Sigmoid colon (tissue), 7 donors: ENCODE measurements at places on chromosomes 12 and 14. TPM values are rescaled to one million over a fixed set of nuclear protein-coding genes. Genes with fewer than 3 reads are reported as not detected.

GRCh38 chr14:73381380-73382013 lies 76.8 kb downstream of the NUMB start:
- no peak for DNase-seq
- no peaks in the 10 kb centered on the region for H3K36me3 ChIP-seq
- H3K4me3 ChIP-seq, result no peak overlapping the region

- H3K36me3 ChIP-seq, result no peaks in the 10 kb centered on the region
- H3K4me1 ChIP-seq, result no peaks in the 10 kb centered on the region
- no peak overlapping the region for H3K4me3 ChIP-seq
- DNase-seq, result no peak
Observed at GRCh38 chr12:68972595-68972994, 39.6 kb upstream of the CPM start.

SYNE3 gene
- 11.0 TPM for total RNA-seq

- H3K36me3 ChIP-seq, result peaks cover 22% of the 10 kb centered on the region
- peaks cover 9% of the 10 kb centered on the region for H3K4me1 ChIP-seq
- DNase-seq, result no peak
- H3K4me3 ChIP-seq, result no peak overlapping the region
- no peaks in the 10 kb centered on the region for H3K27me3 ChIP-seq
Observed at GRCh38 chr14:93733231-93733630, 55.1 kb downstream of the PRIMA1 start.

- no peaks in the 10 kb centered on the region for H3K36me3 ChIP-seq
- H3K4me3 ChIP-seq, result no peak overlapping the region
- DNase-seq, result no peak
Observed at GRCh38 chr14:104440297-104440956, 139.1 kb upstream of the C14orf180 start.

KLHL33 gene
- total RNA-seq, result 0.41 TPM

RILPL2 gene
- 5.0 TPM for total RNA-seq

DNA sequence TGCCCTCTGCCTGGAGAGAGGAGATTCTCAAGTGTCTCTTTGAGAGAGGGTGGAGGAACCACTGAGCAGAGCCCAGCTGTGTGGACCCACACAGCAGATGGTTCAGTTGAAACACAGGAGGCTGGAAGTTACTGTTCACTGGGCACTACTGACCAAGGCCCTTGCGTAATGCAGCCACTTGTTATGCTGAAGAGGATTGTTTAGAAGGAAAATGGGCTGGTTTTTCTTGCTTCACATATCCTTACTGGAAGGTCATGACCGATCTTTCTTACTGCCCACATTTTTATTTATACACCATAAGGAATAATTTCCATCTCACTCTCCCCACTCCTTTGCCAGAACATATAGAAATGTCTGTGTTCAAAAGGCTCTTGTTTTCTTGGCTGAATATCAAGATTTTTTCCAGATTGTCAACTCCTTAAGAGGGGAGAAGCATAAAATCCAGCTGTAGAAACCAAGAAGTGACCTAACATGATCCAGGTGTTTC lies 375.1 kb upstream of the DDHD1 start:
- no peak overlapping the region for H3K27ac ChIP-seq
- H3K4me1 ChIP-seq, result no peaks in the 10 kb centered on the region
- peak; percentile 62 for DNase-seq
- H3K27me3 ChIP-seq, result no peaks in the 10 kb centered on the region
- no peak overlapping the region for H3K4me3 ChIP-seq

DNA sequence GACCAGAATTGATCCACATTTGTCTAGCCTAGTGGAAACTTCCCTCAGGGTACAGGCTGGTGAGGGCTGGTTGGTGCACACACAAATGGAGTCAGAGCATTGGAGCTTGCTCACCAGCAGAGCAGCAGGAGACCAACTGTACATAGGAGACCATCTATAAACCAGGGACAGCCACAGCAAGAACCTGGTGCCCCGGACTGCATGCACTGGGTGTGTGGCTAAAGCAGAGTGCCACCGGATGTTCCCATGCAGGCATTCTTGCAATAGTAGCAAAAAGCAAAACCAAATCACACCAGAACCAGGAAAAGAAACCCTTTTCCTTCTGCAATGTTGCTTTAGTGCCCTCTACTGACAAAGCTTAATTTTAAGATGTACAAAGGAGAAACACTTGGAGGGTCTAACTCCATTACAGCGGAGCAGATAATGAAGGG lies 136.4 kb downstream of the MDGA2 start:
- H3K27ac ChIP-seq, result no peak overlapping the region
- no peaks in the 10 kb centered on the region for H3K4me1 ChIP-seq
- no peaks in the 10 kb centered on the region for H3K27me3 ChIP-seq
- DNase-seq, result no peak
- no peaks in the 10 kb centered on the region for H3K36me3 ChIP-seq

TAS2R50 gene
- total RNA-seq, result 1.4 TPM

DNA sequence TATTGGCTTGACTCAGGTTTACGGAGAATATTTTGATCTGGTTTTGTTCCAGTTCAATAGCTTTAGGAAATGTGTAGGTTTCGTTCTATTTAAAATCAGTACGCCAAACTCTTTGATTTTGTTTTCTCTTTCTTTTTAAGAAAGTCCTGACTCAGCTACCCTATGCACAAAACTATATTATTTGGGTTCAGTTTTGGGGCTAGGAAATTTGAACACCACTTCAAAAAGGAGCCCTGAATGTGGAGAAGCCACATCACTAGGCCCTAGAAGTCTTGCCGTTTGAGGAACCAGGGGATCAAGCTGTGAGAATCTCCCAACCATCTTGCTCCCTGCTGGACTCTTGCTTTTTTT lies 168.2 kb upstream of the BCL2L14 start:
- no peaks in the 10 kb centered on the region for H3K4me1 ChIP-seq
- H3K4me3 ChIP-seq, result no peak overlapping the region
- no peaks in the 10 kb centered on the region for H3K36me3 ChIP-seq
- H3K27me3 ChIP-seq, result no peaks in the 10 kb centered on the region
- no peak for DNase-seq
- no peak overlapping the region for H3K27ac ChIP-seq

DNA sequence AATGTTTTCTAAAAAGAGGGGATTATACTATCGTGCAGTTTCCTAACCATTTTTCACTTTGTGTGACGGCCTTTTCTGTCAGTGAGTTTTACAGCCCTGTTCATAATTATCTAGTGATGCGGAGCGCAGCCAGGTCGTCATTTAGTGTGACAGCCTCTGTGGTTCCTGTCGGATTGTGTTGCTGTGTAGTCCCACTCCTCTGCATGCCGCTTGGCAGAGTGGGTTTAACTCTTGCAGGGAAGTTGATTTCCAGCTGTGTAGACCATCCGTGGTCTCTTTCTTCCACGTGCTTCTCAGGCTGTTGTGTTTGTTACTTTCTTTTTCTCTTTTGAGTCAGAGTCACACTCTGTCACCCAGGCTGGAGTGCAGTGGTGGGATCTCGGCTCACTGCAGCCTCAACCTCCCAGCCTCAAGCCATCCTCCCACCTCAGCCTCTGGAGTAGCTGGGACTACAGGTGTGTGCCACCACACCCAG lies 8.6 kb downstream of the RAN start:
- H3K27me3 ChIP-seq, result no peaks in the 10 kb centered on the region
- no peak overlapping the region for H3K27ac ChIP-seq
- DNase-seq, result peak; percentile 24
- H3K4me3 ChIP-seq, result no peak overlapping the region

ISM2 gene
- total RNA-seq, result not detected

DNA sequence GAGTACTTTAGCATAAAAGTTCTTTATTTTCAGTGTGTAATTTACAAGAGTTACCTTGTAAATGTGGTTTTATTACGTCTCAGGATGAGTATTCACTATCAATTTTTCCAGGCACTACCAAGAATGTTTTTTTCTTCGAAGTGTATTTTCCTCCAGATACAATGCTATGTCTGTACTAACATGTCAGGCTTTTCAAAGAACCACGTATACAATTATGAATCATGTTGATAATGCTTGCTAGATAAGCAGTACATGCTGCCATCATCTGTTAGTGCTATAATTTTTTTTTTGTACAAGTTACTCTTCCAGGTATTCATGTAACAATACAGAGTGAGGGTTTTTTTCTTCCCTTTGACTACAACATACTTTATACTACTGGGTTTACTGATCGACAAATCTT lies 5.6 kb upstream of the KANSL2 start:
- no peak overlapping the region for H3K27ac ChIP-seq
- DNase-seq, result no peak

- H3K4me3 ChIP-seq, result no peak overlapping the region
- no peaks in the 10 kb centered on the region for H3K4me1 ChIP-seq
- no peaks in the 10 kb centered on the region for H3K36me3 ChIP-seq
- peak; percentile 82 for DNase-seq
- H3K27ac ChIP-seq, result peak overlapping the region; percentile 62
- no peaks in the 10 kb centered on the region for H3K27me3 ChIP-seq
Observed at GRCh38 chr14:91919814-91920213, 27.7 kb downstream of the FBLN5 start.

TMEM132C gene
- 1.7 TPM for total RNA-seq

ZBTB1 gene
- 44.9 TPM for total RNA-seq

ANO4 gene
- total RNA-seq, result 0.16 TPM

DNA sequence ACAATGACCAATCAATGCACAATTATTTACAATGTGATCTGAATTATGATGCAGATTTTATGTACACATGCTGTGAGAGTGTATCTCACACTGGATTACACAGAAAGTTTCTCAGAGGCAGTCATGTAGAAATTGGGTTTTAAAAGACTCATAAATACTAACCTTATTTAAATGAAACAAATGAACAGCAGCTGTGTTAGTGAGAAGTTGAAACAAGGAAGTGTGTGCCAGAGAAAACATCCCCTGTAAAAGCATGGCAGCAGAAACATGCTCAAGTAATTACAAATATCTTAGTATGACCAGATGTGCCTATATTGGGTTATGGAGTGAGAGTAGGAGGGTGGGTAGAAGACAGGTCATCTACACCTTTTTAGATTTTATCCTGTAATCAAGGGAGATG lies 723.7 kb downstream of the C12orf50 start:
- H3K27ac ChIP-seq, result no peak overlapping the region
- DNase-seq, result no peak
- no peaks in the 10 kb centered on the region for H3K36me3 ChIP-seq
- no peak overlapping the region for H3K4me3 ChIP-seq
- no peaks in the 10 kb centered on the region for H3K4me1 ChIP-seq

GRCh38 chr12:89976866-89977265 lies 268.2 kb upstream of the ATP2B1 start:
- no peak overlapping the region for H3K27ac ChIP-seq
- DNase-seq, result no peak
- no peak overlapping the region for H3K4me3 ChIP-seq
- no peaks in the 10 kb centered on the region for H3K36me3 ChIP-seq
- H3K4me1 ChIP-seq, result no peaks in the 10 kb centered on the region

GRCh38 chr14:102606296-102606695 lies 13.8 kb downstream of the RCOR1 start:
- no peak for DNase-seq
- no peak overlapping the region for H3K4me3 ChIP-seq
- peaks cover 30% of the 10 kb centered on the region for H3K4me1 ChIP-seq
- no peaks in the 10 kb centered on the region for H3K36me3 ChIP-seq
- no peaks in the 10 kb centered on the region for H3K27me3 ChIP-seq
- H3K27ac ChIP-seq, result no peak overlapping the region

DNA sequence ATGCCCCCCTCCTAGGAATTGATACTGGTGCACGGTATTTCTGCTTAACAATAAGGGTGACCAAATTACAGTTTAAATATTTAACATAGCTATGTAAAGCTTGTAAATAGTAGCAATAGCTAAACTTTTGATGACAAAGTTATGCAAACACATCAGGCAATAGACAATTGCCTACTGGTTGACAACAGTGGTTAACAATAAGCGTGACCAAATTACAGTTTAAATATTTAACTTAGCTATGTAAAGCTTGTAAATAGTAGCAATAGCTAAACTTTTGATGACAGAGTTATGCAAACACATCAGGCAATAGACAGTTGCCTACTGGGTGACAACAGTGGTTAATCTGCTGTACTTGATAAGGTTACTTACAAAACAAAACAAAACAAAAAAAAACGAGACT lies 886.5 kb upstream of the FLRT2 start:
- no peak overlapping the region for H3K4me3 ChIP-seq
- H3K27me3 ChIP-seq, result no peaks in the 10 kb centered on the region
- H3K36me3 ChIP-seq, result no peaks in the 10 kb centered on the region
- no peak for DNase-seq

CLEC7A gene
- 8.9 TPM for total RNA-seq

SPX gene
- not detected for total RNA-seq

- H3K4me1 ChIP-seq, result no peaks in the 10 kb centered on the region
- H3K4me3 ChIP-seq, result no peak overlapping the region
- no peaks in the 10 kb centered on the region for H3K27me3 ChIP-seq
- no peak overlapping the region for H3K27ac ChIP-seq
- DNase-seq, result no peak
Observed at GRCh38 chr14:86933460-86933859, 1059.5 kb downstream of the GALC start.
